ENCODE measurements at places on chromosomes 5 and 9.

- DNase-seq, result no peak
Observed at GRCh38 chr5:149282027-149282965, 10.6 kb downstream of the AFAP1L1 start.

- DNase-seq, result no peak
Observed at GRCh38 chr5:81837667-81838306, 86.9 kb upstream of the SSBP2 start.

GRCh38 chr5:180047667-180048066, 23.9 kb downstream of the RNF130 start:
- no peak for DNase-seq

GRCh38 chr5:126055348-126055729, 367.9 kb upstream of the GRAMD2B start:
- DNase-seq, result no peak

DNA sequence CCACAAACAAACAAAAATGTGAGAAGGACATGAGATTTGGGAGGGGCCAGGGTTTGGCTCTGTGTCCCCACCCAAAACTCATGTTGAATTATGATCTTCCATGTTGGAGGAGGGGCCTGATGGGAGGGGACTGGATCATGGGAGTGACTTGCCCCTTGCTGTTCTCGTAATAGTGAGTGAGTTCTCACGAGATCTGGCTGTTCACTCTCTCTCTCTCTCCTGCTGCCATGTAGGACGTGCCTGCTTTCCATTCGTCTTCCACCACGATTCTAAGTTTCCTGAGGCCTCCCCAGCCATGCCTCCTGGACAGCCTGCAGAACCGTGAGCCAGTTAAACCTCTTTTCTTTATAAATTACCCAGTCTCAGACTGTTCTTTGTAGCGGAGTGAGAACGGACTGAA, 118.7 kb downstream of the RXRA start:
- DNase-seq, result no peak

- DNase-seq, result no peak
Observed at GRCh38 chr5:175236176-175236575, 207.8 kb downstream of the DRD1 start.

Measured in activated naive CD4-positive, alpha-beta T cell treated with Interleukin-2 at 50 U/mL for 16 hours (primary cell).